ENCODE measurements at places on chromosomes 3 and 15.
A peak's percentile ranks its signal among the peaks of the same experiment; 100 is the strongest.

DNA sequence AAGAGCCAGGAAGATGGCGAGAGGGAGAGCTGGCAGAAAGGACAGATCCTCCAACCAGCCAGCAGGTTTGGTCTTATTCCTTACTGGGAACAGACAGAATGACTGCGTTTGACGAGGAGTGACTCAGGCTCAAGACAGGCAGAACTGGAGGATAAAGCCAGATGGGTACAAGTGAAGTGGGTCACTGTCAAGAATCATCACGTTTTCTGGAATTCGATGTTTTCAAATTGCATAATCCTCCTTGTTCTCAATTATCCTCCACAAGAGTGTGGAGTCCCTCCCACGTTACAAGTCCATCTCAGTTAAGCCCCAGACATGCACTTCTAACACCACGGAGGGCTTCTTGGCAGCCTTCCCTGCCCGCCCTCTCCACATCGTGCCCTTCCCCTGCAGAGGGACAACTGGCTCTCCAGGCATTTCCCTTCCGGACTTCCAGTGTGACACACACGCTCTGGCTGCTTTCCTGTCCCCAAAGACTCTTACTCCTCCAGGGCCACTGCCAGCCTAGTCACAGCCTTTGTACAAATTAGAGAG is 183.1 kb downstream of the CHST2 start:
- no peak for DNase-seq

GRCh38 chr3:99319450-99319849 is 318.9 kb upstream of the COL8A1 start:
- no peak for DNase-seq

DNA sequence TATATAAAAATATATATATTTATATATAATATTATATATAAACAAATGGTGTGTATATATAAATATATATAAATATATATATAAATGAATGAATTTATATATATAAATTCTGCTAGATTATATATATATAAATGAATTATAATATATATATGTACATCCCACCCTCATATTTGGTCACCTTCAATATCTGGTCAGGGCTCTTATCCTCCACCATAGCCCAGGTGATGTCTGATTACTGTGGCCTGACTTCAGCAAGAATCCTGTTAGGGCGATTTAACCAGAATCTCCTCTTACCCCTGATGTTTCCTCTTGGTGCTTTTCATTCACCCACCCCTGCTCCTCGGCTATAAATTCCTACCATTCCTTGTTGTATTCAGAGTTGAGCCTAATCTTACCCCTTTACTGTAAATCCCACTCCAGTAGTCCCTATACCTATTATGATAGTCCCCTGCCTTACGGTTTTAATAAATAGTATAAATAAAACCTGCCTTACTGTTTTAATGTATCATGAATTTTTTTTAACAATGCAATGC is 439.6 kb downstream of the PLOD2 start:
- DNase-seq, result no peak

DNA sequence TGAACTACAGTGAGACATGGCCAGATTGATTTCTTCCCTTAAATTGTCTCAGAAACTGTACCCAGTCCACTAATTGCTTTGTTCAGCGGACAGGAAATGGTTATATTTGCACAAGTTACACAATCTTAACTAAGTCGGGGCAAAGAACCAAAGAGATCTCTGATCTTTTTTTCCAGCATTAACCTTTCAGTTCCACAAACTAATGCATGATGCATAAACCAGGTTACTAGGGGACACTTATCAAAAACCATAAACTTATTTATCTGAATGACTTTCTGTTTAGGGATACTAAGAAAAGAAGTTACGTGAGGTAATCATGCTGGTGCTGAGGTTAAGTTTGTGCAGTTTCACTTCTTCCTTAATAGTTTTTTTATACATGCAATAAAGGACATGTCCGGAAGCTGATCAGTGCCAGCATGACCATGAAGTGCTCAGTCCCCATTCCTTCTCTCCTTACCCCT is 22.4 kb downstream of the FNDC3B start:
- no peak for DNase-seq

- no peak for DNase-seq
Measured at GRCh38 chr15:74821091-74821789, 5.2 kb upstream of the CPLX3 start.

GRCh38 chr3:197830967-197831313 is 39.9 kb downstream of the LRCH3 start:
- no peak for DNase-seq

GRCh38 chr3:50536471-50537180 is 30.9 kb downstream of the C3orf18 start:
- no peak for DNase-seq

DNA sequence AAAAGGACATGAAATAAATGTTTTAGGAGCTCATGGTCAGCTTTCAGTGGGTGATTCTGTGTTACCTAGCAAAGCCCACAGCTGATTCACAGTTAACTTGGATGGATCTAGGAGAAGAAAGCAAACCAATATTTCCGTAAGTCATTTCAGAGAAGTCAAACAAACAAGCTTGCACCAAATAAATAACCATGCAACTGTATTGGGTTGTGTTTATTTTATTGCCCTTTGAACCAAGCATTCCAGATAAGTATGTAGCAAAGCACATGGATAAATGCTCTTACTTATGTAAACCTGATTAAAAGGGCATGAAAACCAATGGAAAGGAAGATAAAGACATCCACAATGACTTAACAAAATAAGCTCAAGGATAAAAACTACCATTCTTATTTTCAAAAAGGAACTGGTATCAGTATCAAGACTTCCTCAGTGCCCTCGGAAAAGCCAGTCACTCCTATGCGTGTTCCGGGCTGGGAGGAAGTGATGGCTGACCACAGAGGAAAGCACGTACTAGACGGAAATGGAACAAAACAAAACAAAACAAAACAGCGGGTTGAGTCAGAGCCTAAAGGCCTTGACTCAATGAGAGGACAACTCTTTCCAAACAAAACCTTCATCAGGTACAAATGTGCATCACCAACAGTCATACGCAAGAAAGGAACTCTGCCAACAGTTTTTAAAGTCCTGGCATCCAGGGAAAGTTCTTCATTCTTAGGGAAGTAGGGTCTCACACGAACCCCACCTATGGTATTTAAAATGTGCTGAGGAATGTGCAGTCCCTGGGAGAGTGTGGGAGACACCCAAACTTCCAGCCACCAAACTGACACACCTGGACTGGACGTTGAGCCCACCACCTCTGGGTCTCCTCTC is 103.3 kb downstream of the SNRK start:
- peak; percentile 56 for DNase-seq

- DNase-seq, result no peak
Measured at GRCh38 chr3:135558150-135558783, 407.3 kb upstream of the PPP2R3A start.

Measured in stimulated activated CD8-positive, alpha-beta memory T cell treated with anti-CD3 and anti-CD28 coated beads, Interleukin-7, amount 100 ng/mL, for 48 hours (primary cell).